ENCODE measurements at places on chromosomes 16 and 17.

DNA sequence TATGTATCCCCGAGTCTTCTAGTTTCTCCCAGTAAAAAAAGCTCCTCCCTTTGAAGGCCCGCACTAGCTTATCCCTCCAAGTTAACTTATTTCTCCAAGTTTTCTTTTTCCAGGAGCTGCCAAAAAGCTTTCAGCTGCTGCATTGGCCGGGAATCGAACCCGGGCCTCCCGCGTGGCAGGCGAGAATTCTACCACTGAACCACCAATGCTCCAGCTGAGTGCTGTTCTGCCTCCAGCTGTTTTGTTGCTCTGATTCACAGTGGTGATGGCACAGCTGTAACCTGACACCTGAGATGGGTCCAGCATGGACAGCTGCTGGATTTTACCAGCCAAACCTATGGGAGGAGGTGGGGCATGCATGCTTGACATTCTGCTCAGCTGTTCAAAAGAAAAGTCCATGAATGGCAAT lies 22.1 kb downstream of the VAC14 start:
- peak; percentile 62 for DNase-seq

GRCh38 chr17:57833179-57833939 lies 16.5 kb downstream of the MRPS23 start:
- peak; percentile 31 for DNase-seq

GRCh38 chr17:42517516-42517915 lies 18.5 kb upstream of the NAGLU start:
- peak; percentile 14 for DNase-seq

DNA sequence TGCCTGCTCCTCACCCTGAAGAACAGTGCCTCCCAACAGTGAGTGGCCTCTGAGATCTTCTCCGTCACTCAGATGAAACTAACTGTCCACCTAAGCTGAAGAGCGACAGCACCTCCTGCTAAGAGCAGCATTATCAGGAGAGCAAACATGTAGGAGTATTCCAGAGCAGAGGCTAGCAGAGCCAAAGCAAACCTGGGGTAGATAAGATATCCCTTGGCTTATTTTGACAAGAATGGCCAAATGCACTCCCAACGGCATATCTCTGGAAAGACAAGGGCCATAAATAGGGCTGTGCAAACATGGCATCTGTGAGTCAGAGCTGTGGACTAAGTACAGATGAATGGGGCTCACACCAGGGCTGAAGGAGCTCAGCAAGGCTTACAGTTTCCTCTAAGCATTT lies 96.3 kb downstream of the NDEL1 start:
- DNase-seq: peak; percentile 15

DNA sequence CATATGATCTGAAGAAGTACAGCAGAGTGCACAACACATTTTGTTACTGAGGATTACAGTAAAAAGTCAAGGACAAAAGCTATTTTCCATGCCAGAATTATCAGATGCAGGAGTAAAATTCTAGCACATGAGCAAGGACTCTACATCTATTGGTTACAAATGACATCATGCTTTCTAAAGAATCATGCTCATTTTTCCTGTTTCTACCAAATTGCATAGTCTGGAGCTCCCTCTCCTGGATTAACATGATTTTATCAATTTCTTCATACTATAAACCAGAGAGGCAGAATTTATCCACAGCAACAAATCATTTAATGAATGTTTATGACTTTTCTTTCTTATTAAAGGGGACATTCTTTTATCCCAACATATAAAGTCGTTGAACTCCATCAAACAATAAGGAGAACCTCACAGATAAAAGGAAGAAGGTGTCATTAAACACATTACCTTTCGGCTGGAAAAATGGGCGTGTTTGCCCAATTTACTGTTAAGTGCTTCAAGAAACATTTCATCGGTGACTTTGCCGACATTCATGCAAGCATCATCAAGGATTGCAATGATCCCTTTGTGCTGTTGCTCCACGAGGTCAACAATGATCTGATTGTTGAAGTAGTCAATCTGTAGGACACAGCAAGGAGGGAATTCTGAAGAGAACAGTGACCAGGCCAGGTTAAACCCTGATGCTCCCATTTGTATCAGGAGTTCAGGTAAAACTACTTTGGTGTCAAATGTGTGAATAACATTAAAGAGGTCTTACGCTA lies 121.7 kb downstream of the MYO1D start:
- DNase-seq: peak; percentile 17

DNA sequence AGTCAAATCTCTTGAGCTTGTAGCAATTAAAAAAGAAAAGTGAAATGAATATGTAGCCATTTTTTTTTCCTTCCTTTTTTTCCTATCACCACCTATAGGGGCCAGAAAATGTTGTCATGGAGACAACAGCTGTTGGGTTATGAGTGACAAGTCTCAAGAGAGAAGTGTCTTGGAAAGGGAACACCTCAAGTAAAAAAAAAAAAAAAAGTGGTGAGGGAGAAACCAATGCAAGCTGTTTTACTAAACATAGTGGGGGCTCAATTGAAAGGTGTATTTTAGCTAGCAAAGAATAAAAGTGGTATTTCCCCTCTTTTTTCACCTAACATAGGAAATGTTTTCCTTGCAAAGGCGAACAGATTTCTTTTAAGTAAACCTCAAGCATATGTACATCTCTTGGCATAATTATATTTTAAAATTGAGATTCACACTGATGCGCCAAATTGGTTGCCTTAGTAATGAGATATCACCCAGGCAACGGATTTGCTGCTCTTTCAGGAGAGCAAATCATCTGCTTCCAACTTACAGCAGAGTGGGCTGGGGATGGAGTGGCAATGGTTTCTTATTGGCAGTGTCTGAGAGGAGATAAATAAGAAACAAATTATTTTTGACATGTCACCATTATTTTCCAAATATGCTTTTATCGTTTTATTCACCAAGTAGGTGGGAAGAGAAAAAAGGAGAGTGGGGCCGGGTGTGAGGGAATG lies 183.6 kb downstream of the MYO1D start:
- DNase-seq: no peak

- no peak for DNase-seq
Observed at GRCh38 chr17:68612209-68612922, 11.2 kb upstream of the FAM20A start.

DNA sequence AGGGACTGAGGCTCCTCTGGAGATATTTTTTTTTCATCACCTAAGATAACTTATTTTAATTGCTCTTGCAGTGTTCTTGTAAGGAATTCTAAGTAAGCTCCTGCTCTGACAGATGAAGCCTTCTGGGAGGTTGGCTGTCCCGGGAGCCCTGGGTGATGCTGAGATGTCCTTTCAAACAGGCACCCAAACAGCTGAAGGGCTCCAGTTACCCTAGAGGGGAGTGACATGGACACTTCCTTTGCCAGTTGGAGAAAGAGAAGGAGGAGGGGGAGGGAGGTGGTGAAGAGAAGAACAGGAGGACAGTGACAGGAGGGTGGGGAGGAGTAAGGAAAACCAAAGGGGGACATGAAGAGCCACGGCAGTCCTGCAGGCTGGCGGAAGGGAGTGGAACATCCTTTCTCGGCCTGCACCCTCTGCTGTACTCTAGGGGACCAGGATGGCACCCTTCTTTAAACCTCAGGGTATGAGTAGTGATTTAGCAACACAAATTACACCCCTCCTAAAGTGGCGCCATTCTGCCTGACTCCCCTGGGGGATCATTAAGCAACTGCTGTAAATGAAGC lies 51.8 kb downstream of the MYH3 start:
- DNase-seq: no peak

- DNase-seq: peak; percentile 37
Observed at GRCh38 chr16:52078716-52079655, 468.0 kb downstream of the TOX3 start.

- DNase-seq: no peak
Observed at GRCh38 chr17:77204536-77204935, 63.8 kb downstream of the SEC14L1 start.

DNA sequence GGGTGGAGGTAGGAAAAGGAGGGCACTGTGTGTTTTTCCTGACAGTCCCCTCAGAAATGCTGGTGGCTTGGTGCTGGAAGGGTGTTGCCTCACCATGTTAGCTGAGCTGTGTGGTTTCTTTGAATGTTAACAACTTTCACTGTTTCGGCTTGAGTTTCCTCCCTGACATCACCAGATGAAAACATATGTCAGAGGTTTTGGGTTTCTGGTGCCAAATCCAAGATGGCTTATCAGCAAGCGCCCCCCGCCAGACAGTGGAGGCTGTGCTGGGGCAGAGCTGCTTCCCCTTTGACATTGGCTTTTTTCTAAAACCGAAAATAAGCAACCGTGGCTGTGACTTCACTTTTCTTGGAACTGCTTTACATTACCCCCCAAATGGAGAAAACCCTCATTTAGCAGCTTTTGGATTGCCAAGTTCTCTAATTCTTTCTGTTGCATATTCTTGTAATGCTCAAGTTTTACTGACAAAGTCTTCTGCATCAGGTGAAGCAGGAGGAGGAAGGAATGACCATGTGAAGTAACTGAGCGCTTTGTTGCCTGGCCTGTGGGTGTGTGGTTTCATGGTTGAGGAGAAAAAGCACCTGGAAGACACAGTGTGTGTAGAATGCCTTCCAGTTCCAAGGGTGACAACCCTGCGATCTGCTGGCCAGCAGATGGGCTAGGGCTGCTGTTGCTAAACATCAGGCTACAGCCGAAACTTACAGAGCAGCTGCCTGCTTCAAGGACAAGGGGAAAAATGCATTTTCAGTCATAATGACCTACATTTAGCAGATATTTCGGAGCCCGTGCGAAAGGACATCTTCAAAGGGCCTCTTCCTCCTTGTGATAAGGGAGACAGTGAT lies 9.7 kb downstream of the RMI2 start:
- DNase-seq: no peak

GRCh38 chr16:54806378-54806777 lies 124.3 kb upstream of the IRX5 start:
- DNase-seq: no peak

DNA sequence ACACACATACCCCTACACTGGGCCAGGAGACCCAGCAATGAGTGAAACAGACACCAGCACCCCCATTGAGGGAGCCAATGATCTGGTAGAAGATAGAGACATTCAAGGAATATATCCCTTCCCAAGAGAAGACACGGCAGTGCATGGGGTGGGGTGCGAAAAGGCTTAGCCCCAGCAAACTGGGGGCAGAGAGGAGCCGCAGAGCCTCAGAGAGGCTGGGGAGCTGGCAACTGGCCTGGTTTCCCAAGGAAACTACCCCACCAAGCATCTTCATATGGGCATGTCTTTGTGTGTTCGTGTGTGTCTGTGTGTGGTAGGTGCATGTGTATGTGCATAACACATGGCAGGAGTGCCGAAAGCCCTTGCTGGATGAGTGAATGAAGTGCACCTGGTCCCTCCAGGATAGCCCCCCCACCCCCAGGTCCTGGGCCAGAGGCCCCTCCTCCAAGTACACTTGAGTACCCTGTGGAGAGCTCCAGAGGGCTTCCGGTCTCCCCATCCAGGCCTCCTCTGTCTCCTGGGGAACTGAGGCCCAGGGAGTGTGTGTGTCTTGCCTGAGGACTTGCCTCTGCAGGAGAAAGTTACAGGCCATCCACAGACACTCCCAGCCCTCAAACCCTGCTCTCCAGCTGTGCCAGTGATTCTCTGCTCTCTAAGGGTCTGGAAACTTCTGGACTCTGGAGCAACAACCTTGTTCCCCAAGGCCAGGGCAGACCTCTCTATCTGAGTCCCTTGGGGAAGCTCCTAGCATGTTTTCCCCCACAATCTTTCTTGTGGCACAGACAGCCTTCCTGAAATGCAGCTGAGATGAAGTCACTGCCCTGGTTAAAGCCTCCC lies 15.9 kb downstream of the TBX2 start:
- no peak for DNase-seq

- DNase-seq: no peak
Observed at GRCh38 chr16:75606507-75606906, 16.6 kb downstream of the ADAT1 start.

- DNase-seq: peak; percentile 47
Observed at GRCh38 chr17:77790143-77790829, 168.2 kb upstream of the TNRC6C start.

- DNase-seq: no peak
Observed at GRCh38 chr16:79009896-79010295, 590.6 kb downstream of the MAF start.

DNA sequence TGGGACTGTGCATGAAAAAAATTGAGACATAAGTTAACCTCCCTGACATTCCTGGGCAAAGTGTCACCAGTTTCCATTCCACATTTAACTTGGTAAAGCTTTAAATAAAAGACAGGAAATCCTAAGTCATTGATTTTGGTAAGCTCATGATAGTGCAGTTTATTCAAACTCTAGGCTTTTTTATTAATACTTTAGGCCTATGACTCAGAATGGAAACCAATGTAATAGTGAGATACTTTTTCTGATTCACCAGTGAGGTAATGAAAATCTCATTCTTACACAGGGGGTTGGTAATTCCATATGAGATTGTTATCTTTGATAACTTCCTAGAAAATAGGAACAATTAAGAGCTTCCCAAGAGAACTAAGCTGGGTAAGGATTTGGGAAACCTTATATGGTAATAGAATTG lies 91.1 kb downstream of the NLK start:
- no peak for DNase-seq

DNA sequence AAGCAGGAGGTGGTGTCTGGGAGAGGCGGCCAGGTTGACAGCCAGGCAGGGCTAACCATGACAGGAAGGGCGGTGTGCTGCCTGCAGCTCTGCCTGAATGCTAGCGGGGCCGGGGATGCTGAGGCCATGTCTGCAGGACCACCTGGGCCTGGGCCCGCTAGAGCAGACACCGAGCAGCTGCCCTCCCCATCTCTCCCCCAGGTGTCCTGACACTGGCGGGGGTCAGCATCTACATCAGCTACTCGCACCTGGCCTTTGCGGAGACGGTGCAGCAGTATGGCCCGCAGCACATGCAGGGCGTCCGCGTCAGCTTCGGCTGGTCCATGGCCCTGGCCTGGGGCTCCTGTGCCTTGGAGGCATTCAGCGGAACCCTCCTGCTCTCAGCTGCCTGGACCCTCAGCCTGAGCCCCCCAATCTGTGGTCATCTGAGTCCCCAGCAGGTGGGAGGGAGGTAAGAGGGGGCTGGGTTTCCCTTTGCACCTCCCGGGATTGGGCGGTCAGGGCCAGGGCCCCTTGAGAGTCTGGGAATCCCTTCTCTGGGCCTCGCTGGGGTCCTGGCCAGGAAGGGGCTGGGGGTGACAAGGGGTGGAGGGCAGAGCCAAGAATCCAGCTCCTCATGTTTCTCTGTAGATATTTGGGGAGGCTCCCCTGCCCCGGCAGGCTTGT lies 7.5 kb downstream of the TMEM235 start:
- no peak for DNase-seq

DNA sequence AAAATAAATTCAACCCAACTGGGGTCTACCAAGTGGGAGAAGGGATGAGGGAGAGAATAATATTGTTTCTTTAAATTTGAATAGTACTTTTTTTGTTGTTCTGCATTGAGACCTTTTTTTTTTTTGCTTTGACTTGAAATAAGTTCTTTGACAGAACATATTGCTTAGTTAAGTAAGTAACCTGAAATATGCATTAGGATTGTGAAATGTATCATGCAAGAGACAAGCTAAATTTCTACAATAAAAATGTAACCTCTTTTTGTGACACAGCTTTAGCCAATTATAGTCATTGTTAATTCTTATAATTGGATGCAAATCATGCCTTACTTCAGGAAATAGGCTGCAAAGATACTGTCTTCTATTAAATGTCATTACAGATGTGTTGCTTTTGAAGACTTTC lies 150.0 kb upstream of the GOT2 start:
- no peak for DNase-seq

- no peak for DNase-seq
Observed at GRCh38 chr16:50079397-50080140, 13.8 kb downstream of the HEATR3 start.

GRCh38 chr17:47785538-47786123 lies 36.0 kb downstream of the OSBPL7 start:
- DNase-seq: no peak

- peak; percentile 89 for DNase-seq
Observed at GRCh38 chr17:40331743-40332641, 23.0 kb downstream of the RARA start.

- no peak for DNase-seq
Observed at GRCh38 chr17:79223953-79224352, 149.3 kb downstream of the ENGASE start.
